ENCODE measurements at places on chromosomes 16 and 17.
A peak's percentile ranks its signal among the peaks of the same experiment; 100 is the strongest.

DNA sequence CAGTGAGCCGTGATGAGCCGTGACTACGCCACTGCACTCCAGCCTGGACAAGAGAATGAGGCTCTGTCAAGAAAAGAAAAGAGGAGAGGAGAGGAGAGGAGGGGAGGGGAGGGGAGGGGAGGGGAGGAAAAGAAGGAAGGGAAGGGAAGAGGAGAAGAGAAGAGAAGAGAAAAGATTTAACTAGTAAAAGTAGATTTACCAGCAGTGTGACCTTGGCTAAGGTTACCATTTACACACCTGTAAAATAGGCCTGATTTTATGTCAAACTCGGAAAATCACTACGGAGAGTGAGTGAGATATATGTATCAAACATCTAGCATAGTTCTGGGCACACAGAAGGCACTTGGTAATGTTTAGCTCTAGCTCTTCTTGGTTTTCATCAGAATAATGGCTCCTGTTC lies 109.2 kb downstream of the LYRM1 start:
- DNase-seq: no peak

DNA sequence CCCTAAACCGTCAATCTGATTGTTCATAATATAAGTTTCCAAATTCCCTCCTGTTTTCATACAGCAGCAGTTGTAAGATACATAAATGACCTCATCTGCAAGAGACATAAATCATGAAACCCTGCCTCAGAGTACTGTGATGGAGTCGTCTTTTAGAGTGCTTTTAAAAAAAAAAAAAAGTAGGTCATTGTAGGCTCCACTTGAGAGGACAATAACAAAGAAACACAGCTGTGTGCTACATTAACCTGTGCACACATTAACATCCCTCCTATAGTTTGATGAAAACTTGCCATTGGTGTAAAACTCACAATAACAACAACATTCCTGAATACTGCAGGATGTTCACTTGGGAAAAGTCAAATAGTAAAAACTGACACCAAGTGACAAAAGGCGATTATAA lies 56.5 kb downstream of the XPO6 start:
- no peak for DNase-seq

DNA sequence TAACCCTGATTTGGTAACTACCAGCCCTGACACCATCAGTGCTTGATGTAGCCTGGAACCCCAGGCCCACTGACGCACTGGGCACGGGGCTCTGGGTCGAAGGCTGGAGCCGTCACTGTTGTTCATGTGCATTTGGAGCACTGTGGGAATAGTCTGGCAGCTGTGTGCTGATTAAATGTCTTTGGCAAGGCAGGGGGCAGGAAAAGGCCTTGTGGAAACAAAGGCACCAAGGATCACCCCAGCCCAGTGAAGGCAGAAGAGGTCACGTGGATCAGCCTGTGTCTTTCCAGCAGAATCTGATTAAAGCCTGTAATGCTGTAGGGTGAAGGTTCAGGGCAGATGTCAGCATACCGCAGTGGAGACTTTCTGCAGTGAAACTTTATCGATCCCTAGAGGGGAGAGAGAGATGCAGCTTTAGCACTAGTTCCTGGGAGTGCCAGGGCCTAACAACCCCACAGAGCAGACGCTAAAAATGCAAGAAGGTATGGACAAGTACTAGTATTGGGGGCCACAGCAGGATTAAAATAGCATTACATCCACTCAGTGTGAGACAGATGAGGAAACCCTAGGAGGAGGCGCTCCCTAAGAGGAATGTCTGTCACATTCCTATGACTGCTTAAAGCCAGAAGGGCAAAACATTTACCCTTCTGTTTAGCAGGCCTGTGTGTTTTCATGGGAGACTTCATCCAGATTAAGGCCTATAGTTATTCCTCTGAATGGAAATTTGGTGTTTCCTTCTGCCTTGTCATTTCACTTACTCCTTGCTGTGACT lies 9.7 kb downstream of the ZNHIT3 start:
- DNase-seq: no peak

DNA sequence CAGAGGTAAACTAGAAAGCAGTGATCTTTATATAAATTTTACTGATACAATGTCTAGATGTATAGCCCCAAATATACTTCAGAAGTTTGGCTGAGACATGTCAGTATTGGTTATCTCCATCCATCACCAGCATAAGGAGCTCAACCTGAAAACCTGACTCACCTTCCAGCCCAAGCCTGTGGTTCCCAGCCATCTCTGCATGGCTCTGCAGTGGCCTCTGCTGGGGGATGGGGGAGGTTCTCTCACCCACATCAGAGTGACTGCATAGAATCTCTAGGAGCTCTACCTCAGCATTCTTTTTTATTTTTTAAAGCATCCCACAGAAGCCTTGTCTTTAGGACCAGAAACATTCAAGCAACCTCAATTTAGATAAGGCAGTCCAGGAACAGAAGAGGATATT lies 27.3 kb downstream of the USP7 start:
- DNase-seq: peak; percentile 81

GRCh38 chr16:72959301-72959996 lies 88.5 kb downstream of the ZFHX3 start:
- DNase-seq: no peak

- DNase-seq: no peak
These were observed 38.4 kb downstream of the BPTF start for GRCh38 chr17:67863624-67864247.

- DNase-seq: no peak
These were observed 20.9 kb downstream of the GPR179 start for GRCh38 chr17:38322897-38323296.

- DNase-seq: no peak
These were observed 8.4 kb downstream of the CHST6 start for GRCh38 chr16:75486676-75487313.

GRCh38 chr17:7285679-7286078 lies 4.2 kb downstream of the SLC2A4 start:
- DNase-seq: no peak

- no peak for DNase-seq
These were observed 13.3 kb upstream of the WNT3 start for GRCh38 chr17:46831573-46832330.

DNA sequence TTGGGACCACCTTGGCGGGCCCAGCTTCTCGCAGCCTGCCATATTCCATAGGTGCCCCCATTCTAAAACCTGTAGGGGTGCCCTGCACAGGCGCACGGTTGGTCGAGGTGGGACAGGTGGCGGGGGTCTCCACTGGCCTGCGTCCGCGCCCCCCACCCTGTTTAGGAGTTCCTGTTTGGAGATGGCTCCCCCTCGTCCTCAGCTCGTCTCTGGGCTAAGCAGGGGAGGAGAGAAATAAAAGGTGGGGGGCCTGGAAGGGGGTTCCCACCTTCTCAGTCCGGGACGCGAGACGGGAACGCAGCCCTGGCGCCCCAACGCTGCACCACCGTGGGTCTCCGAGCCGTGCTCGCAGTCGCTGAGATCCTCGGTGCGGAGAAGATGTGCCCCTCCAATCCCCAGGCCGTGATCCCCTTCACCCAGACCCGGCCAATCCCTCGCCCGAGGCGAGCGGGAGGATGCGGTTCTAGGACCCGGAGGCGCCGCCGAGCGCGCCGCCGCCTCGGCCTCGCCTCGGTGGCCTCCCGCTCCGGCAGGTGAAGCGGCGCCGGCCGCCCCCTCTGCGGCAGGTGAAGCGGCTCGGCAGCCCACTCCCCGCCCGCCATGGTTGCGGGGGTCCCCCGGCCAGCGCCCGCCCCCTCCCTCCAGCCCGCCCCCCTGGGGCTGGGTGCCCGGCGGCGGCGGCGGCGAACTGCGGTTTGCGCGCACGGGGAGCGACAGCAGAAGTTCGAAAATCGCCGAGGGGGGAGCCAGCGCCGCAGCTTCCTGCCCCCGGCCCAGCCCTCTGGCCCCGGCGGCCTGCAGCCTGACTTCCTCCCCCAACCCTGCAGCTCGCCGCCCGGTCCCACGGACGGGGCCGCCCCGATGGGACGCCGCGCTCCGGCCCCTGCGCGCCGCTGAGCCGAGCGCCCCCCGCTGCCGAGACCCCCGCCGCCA lies at the start of gene FMNL1:
Gene FMNL1, plus strand, starts transcription at position 805 of the 933 bp plus-strand sequence. CDS start 240 bp downstream, outside the sequence.
- peak; percentile 60 for DNase-seq

DNA sequence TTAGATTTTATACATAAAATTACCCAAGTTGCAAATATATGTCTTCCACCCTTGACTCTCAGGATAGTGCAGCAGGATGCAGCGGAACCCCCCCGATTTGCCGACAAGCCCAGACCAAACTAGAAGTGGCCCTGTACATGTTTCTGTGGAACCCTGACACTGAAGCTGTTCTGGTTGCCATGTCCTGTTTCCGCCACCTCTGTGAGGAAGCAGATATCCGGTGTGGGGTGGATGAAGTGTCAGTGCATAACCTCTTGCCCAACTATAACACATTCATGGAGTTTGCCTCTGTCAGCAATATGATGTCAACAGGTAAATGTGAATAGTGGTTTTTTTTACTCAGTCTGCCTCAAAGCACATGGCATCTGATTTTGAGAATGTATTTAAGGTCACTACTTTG lies 70.7 kb downstream of the OMG start:
- no peak for DNase-seq

GRCh38 chr17:50198026-50198669 lies 3.3 kb downstream of the COL1A1 start:
- DNase-seq: peak; percentile 47

DNA sequence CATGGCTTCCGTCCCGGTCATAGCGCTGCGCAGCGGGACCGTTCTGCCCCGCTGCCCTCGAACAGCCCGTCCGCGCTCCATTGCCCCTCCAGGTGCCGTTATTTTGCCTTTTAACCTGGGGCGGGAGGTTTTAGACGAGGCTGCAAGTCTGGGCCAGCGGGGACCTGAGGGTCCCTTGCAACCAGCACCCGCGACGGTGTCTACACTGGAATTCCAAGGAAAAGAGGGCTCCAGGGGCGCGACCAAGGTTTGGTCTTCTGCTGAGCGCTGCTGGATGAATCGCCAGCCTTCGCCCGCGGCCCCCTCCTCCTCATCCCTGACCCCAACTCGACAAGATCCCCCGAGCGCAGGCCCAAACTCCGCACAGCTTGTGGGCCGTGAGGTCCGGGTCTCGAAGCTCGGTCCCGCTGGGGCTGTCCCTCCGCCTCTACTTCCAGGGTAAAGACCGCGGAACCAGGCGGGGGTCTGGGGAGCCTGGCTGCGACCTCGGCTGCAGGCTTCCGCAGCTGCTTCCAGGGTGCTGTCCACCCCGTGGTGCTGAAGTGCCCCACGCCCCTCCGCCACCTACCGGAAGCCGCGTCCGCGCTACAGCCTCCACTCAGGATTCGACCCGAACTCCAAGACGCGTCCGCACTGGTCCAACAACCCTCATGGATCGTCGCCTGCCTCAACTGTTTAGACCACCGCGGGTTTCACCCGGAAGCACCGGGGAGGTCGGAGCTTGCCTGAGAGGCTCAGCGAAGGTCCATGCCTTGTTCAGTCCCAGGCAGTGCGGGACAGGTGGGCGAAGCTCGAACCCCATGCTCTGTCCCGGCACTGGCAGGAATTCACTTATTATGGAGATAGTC lies 10.1 kb upstream of the CA4 start:
- DNase-seq: peak; percentile 55

DNA sequence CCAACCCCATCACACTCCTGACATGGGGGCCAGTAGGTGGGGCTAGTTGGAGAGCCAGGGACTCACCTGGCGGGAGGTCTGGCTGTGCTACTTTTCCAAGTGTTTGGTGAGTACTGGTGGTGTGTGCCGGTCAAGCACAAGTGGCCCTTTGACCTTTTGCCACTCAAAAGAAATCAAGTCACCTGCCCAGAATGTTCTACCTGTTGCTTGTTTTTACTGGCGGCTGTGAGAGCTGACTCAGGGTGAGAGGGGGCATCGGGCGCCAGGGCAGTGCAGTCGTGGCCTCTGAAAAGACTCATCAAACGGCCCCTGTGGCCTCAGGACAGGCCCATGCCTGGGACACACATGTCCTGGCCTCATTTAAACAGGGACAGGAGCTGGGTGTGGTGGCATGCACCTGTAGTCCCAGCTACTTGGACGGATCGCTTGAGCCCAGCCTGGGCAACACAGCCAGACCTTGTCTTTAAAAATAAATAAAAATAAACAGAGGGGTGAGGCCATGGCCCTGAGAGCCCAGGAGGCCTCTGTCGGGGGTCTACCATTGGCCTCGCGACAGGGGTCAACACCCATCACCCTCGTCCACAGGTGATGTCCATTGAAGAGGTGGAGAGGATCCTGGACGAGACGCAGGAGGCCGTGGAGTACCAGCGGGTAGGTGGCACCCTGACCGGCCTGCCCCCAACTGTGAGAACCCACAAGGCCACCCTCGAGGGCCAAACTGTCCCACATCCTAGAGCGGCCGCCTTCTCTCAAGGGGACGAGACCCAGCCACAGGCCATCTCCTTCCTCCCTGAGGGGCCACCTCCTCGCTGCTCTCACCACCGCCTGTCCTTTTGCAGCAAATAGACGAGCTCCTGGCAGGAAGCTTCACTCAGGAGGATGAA lies 5.0 kb downstream of the CHMP6 start:
- no peak for DNase-seq

- DNase-seq: no peak
These were observed 1.1 kb downstream of the KIF1C start for GRCh38 chr17:4998732-4999429.

GRCh38 chr16:576197-576822 lies 6.5 kb downstream of the PIGQ start:
- DNase-seq: no peak
